ENCODE measurements at places on chromosomes 11 and 22.

DNA sequence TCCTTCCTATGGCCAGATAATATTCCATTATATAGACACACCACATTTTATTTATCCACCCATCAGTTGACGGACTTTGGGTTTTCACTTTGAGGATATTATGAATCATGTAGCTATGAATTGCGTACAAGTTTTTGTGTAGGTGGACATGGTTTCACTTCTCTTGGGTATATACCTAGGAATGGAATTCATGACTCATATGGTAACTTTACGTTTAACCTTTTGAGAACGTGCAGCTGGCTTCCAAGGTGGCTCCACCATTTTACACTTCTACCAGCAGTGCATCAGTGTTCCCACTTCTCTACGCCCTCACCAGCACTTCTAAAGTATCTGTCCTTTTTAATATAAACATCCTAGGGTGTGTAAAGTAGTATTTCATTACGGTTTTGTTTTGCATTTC, 112.0 kb downstream of the PLEKHA7 start:
- peak; percentile 91 for DNase-seq

GRCh38 chr22:44042249-44043218, 18.4 kb downstream of the PARVB start:
- peak; percentile 59 for DNase-seq

GRCh38 chr11:1762537-1763302, 1.0 kb downstream of the CTSD start:
- no peak for DNase-seq

DNA sequence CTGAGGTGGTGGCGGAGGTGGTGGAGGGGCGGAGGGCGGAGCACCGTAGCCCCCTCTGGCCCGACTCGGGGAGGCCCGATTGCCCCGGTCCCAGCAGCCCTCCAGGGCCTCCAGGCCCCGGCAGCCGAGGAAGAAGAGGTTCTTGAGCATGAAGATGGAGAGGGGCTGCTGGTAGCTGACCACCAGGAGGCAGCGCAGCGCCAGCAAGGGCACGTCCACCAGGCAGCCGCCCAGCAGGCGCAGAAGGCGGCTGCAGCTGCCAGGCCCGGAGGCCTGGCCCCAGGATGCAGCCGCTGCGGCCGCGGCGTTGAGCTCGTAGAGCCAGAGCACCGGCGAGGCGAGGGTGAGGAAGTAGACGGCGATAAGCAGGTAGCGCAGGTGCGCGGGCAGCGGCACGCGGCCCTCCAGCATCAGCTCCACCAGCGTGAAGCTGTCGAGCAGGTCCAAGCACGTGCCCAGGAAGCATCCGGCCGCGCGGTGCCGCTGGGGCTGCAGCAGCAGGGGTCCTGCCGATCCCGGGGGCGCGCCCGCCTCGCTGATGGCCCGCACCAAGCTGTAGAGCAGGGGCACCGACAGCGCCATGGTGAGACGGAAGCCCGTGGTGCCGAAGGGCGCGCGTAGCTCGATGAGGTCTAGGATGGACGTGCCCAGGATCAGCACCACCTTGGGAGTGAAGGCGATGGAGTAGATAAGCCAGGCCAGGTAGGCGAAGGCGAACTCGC, 1.5 kb downstream of the TMEM121B start:
- DNase-seq: no peak

DNA sequence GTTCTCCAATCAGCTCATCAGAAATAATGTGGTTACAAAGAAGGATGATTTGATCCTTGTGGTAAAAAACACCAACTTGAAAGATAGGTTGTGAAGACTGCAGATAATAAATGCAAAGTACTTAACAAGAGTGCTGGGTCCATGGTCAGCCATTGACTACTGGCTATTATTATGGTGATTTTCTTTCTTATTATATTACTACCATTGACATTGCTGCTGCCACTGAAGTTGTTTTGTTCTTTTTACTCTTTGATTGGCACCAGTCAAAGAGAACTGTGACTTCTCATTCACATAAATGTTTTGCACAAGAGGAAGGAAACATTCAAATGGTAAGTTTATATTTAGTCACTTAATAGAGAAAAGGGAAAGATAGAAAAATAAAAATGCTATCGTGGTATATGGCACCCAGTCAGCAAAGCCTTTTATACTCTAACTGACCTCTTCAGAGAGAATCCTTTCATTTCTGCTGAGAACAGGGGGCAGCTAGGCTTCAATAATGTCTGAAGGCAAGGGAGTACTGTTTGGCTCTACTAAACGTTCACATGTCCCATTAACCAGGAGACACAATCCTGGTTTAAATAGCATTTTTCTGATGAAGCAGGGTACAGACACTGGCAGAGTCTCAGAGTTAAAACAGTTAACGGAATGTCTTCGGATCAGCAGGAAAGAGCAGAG, 64.8 kb downstream of the LRRC4C start:
- DNase-seq: no peak

DNA sequence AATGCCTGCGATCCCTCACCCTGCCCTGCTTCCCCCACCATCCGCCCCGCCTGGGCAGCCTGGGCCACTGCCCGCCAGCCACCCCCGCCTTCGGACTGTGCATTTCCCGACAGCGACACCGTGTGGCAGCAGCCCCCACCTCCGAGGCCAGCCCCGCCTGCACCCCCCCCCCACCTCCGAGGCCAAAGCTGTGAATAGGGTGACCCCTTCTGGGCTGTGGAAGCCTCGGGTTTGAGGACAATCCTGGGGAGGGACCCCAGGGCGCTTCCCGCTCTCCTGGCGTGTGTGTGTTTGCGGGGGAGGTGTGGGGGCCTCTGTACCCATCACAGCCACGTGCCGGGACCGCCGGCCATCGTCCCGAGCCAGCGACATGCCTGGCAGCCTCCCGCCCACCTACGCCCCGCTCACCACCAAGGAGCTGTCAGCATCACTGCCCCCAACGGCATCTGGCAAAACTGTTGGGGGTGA, 33.8 kb upstream of the PPARA start:
- peak; percentile 19 for DNase-seq
